ENCODE measurements at places on chromosomes 2 and 18. TPM values are rescaled to one million over a fixed set of nuclear protein-coding genes. Genes with fewer than 3 reads are reported as not detected.

The SLC16A14 gene
- total RNA-seq, result 1.1 TPM

The SIX3 gene
- total RNA-seq, result not detected

DNA sequence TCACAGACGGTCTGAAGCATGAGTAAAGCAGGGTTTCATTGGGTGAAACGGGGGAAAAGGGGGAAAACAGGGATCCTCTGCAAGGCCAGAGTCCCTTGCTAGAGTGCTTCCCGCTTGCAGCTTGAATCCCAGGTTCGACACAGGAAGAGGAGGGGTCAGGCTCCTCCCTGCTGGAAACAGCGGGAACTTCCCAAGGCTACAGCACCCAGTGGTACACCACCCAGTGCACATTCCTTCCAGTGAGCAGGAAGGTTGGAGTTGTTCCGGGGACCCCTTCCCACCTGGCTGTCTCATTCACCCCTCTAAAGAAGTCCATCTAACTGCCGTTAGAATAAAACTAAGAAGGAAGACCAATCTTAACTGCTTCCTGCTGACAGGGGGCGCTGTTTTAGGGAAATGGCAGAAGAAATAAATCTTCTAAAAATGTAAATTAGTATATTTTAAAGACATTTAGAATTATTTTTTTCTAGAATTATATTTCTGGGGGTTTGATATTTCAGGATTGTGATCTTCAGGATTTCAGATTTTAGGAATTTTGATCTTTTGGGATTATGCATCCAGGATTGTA, 230.9 kb downstream of the RBM43 start:
- no peak for DNase-seq

GRCh38 chr2:96124406-96125265, 8.3 kb upstream of the ADRA2B start:
- no peak for DNase-seq

GRCh38 chr2:35298493-35298892, 1057.1 kb upstream of the CRIM1 start:
- no peak for DNase-seq

- peak; percentile 16 for DNase-seq
Measured at GRCh38 chr18:63161761-63162195, 157.8 kb downstream of the BCL2 start.

- no peak for DNase-seq
Measured at GRCh38 chr18:78733762-78734613, 245.6 kb upstream of the SALL3 start.

- DNase-seq, result no peak
Measured at GRCh38 chr2:182766626-182767025, 50.6 kb downstream of the DNAJC10 start.

The UGT1A10 gene
- total RNA-seq, result not detected

DNA sequence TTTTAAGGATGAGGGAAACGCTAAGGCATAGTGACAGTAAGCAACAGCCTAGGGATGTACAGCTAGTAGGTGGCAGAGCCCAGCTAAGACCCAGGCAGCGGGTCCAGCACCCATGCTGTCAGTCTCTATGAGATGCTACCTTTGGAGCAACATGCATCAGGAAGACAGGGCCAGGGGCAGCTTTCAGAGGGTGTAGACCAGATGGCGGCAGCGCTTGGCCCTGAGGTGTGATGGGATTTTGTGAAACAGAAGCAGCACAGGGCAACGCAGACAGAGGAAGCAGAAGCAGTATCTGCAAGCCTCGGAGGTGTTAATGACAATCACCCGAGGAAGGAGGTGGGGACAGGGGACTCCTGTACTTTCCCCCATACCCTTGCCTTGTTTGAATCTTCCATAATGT, 43.2 kb downstream of the SDC1 start:
- DNase-seq, result no peak

GRCh38 chr2:196503398-196503797, 136.1 kb upstream of the CCDC150 start:
- no peak for DNase-seq

DNA sequence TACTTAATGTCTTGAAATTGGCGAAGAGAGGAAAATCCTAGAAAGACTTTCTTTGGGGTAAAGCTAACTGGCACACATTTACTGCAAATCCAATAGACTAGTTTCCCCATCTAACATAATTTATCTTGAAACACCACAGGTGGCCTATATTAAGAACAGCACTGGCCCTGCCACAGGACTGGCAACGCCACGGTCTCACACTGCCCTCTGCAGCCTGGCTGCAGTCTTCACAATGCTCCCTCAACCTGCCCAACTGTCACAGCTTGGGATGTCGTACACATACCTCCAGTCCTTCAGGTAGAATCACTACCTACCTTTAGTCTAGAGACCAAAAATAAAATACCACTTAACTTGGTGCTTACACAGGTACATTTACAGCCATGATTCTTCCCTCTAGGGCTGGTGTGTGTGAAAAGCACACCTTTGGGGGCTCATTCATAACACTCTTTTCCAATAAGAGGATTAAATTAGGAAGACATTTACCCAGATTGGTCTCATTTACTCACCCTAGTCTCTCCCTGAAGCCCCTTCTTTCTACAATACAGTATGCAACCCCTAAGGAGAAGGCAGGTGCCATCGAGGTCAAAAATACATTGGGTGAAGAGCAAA, 222.2 kb downstream of the C1D start:
- DNase-seq, result no peak

GRCh38 chr2:8704906-8705305, 23.1 kb downstream of the ID2 start:
- no peak for DNase-seq

GRCh38 chr2:128026448-128027277, 1.2 kb downstream of the SAP130 start:
- no peak for DNase-seq

DNA sequence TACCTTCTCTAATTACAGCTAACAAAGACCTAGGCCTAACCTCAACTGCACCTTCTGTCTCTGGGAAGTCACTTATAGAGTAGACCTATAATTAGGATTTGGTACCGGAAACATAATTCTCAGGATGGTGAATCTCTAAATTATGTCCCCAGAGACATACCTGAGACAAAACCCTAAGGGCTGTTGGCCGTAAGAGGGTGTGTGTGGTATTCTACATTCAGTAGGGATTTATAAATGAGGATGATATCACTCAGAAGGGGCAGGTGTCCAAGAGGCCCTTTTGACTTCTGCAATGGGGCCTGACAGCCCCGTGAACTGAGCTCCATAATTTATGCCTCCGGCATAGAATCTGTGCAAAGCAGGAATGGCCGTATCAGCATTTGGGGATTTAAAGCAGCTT, 13.5 kb upstream of the DARS1 start:
- no peak for DNase-seq

DNA sequence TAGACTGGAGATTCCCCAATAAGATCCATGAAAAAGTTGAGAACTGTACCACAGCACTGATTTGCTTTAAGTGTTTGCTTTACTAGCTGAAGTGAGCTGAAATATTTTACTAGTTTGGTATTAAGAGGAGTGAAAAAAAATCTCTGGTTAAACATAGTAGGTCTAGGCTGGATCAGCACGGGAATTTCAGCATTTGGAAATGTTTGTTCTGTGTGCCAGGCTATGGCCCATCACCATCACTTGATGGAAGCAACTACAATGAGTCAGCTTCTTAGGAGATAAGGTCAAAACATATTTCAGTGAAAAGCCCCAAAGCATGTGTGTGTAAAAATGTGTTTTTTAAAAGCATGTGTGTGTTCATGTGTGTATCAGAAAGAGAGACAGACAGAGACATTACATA, 131.4 kb upstream of the DNMT3A start:
- no peak for DNase-seq

The ACTG2 gene
- total RNA-seq, result not detected

GRCh38 chr18:77114415-77115191, 18.0 kb downstream of the MBP start:
- DNase-seq, result no peak

The CDCA7 gene
- 6.3 TPM for total RNA-seq

GRCh38 chr18:9329471-9329870, 5.1 kb upstream of the TWSG1 start:
- no peak for DNase-seq

The CHST10 gene
- 13.4 TPM for total RNA-seq

DNA sequence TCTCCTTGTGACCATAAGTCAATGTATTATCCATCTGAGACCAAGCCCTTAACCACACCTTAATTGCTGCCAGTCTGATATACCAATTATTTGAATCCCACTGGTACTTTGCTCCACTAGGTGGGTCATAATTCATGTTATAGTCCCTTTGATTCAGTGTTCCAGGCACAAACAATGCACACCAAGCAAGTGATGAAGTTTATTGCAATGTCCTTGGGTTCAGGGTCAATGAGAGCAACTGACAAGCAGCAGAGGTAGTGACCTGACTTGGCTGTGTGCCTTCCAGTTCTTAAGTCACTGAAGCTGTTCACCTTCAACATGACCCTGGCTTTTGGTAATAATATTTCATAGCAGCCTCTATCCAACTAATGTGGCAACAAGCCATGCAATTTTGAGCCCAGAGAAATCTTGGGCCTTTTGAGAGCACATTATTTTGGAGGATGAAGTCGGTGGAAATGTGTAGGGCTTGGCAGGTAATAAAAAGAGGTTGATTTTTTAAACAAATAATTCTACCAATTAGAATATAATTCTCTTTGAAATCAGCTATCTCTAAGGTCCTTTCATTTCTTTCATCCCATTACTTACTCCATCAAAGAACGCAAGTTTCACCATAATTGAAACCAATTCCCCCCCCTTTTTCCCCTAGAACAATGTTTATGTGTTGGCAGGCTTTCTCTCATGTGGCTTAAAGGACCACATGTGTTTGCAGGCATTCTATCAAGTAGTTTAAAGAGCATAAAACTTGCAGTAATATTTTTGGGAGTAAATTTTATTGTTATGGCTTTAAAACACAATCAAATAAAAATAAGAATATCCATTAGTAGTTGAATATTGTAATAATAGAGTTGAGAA, 3.1 kb upstream of the CPO start:
- no peak for DNase-seq

- DNase-seq, result no peak
Measured at GRCh38 chr18:39635966-39636365, 2070.4 kb upstream of the CELF4 start.

The PARD3B gene
- total RNA-seq, result 10.3 TPM

GRCh38 chr2:23568626-23569190, 183.7 kb downstream of the KLHL29 start:
- no peak for DNase-seq

The CXCR1 gene
- not detected for total RNA-seq

The MOB1A gene
- 112 TPM for total RNA-seq

DNA sequence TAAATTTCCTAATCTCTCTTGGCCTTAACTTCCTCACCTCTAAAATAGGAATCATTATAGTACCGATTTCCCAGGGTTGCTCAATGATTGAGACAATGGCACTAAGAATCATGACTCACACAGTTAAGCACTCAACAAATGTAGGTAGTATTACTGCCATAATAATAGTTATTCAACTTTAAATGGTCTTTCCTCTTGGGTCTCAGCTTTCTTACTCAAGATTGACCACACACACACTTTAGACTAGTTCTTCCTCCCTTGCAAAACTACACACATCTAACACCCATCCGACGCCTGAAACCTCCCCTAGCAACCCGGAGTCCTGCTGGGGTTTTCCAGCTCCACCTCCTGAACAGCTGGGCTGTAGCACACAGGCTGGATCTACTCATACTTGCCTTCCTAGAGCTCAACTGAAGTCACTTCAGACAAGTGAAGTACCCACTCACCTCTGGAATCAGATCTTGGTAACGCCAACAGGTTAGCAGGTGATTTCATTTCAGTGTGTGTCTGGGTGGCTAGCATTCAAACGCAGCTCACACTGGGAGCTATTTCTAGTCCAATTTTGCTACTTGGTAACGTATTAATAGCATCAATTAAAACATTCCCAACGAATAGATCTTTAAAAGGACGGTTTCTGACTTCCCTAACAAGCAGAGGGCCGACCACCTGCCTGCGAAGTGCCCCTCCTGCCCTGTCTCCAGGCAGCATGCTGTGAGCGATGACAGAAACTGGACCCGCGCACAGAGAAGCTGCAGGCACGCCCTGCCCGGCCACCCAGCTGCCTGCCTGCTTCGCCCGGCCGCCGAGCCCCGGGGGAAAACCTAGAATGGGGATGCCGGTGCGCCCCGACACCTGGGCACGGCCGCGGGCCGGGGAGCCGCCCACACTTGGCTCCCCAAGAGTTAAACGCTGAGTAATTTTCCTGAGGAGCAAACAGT, 1.1 kb downstream of the UXS1 start:
- DNase-seq, result no peak

DNA sequence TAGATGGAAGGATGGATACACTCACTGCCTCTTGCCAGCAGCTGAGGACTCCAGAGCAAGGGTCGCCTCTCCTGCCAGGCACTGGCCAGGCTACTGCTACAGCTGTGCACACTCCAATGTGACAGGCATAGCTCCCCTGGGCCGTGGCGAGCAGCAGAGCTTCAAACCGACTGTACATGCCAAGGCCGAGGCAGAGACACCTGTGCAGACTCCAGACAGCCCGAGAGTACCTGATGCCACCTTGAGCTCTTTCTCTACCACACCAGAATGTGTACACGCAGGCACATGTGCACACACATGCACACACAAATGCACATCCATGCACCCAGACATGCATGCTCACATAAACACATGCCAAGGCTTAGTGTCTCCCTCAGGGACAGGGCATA, 508.3 kb upstream of the MYT1L start:
- no peak for DNase-seq

The DTNA gene
- 12.3 TPM for total RNA-seq

DNA sequence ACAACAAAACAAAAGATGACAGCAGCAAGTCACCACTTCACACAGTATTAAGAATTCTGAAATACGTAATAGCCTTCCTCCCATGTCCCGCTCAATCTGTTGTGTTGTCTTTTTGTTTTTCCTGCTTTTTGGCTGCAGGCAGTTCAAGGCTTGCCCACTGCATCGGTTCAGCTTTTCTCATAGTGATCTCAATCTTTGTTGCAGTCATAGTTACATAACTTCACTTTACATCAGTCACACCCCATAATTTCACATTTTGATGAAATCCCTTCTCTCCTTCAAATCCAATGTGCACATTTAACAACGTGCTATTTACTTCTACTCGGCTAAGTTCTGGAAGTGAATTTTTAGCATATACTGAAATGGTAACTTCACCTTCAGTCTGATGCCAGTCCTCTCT, 33.8 kb upstream of the HAAO start:
- DNase-seq, result no peak

DNA sequence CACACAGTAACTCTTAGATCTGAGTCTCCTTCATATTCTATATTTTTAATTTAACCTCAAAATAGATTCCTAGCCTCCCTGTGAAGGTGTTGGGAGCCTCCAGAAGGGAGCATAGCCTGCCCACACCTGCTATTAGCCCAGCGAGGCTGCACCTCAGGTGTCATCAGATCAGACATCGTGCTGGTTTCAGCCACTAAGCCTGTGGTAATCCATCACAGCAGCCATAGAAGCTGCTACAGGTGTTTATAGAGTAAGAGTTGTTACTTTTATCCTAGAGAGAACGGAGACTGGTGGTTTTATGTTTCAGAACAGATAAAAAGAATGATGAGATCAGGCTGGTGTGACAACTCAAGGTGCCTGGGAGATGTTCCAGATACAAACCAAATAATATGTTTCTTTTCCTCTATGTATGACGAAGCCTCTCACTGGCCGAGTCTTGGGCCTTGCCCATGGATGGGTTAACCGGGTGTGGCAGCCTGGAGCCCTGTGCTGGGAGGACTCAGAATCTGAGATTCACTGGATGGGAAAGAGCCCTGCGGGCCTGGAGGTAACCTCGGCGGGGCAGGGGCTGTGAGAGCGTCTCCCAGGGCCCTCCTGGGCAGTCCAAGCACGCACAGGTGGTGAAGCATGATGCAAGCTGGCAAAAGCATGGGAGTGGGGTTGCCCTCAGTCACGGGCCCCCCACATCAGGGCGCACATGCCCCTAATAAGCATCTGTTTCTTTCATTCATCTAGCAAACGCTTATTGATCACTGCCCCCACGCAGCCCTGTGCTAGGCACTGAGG, 73.7 kb downstream of the MRPS9 start:
- no peak for DNase-seq

GRCh38 chr2:172545408-172546075, 10.3 kb upstream of the PDK1 start:
- DNase-seq, result no peak
